ENCODE measurements at places on chromosomes 4 and X. TPM values are rescaled to one million over a fixed set of nuclear protein-coding genes. Genes with fewer than 3 reads are reported as not detected.

The ZAR1 gene
- total RNA-seq: not detected

The SLC25A14 gene
- 19.6 TPM for total RNA-seq

- no peak for DNase-seq
- H3K27me3 ChIP-seq: peaks cover 16% of the 10 kb centered on the region
- H3K4me1 ChIP-seq: peaks cover 17% of the 10 kb centered on the region
- H3K36me3 ChIP-seq: no peaks in the 10 kb centered on the region
Measured at GRCh38 chr4:182918791-182919302, 1.7 kb upstream of the DCTD start.

DNA sequence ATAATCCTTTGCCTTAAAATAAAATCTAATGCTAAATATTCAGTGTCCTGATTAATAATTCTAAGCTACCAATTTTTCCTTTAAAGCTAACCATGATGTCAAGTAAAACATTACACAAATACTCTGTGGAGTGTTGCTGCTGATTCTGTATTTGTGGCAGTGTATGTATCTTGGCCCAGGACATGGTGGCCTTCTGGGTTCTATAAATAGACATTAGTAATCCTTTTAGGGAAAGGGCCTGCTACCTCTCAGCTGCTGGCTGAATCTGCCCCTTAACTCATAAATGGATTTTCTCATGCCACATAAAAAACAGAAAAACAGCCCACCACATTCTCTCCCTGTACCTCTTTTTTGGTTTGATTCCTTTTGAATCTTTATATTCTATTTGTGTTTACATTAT, 1.2 kb upstream of the XK start:
- H3K36me3 ChIP-seq: no peaks in the 10 kb centered on the region
- peaks cover 10% of the 10 kb centered on the region for H3K27me3 ChIP-seq
- DNase-seq: no peak
- H3K27ac ChIP-seq: no peak overlapping the region

- no peak overlapping the region for H3K4me3 ChIP-seq
- no peaks in the 10 kb centered on the region for H3K4me1 ChIP-seq
- DNase-seq: no peak
- H3K36me3 ChIP-seq: no peaks in the 10 kb centered on the region
- H3K27me3 ChIP-seq: no peaks in the 10 kb centered on the region
Measured at GRCh38 chrX:123358457-123358856, 174.4 kb downstream of the GRIA3 start.

GRCh38 chr4:140149846-140150635, 3.9 kb downstream of the MAML3 start:
- peak overlapping the region; percentile 97 for H3K27ac ChIP-seq
- H3K4me1 ChIP-seq: peaks cover 30% of the 10 kb centered on the region
- H3K36me3 ChIP-seq: peaks cover 2% of the 10 kb centered on the region
- H3K27me3 ChIP-seq: no peaks in the 10 kb centered on the region
- DNase-seq: peak; percentile 77

DNA sequence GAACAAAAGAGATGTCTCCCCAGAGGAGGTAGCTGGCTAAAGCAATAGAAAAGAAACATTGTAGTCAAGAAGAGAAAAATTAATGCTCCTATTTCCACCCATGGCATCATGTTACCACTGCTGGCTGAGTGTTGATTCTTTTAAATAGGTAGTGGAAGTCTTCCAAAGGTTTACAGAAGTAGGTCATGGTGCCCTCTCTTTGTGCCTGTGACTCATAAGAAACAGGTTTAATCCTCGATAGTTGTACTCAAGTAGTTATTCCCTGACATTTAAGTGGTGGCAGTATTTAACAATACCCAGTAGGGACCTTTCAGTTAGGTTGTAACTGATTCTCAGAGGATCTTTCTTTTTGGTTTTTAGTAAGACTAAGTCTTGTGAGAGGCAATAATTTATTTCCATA, 247.8 kb downstream of the TEX13A start:
- no peaks in the 10 kb centered on the region for H3K36me3 ChIP-seq
- H3K4me3 ChIP-seq: no peak overlapping the region
- no peak overlapping the region for H3K27ac ChIP-seq
- H3K27me3 ChIP-seq: no peaks in the 10 kb centered on the region
